Naive B cell (primary cell): ENCODE measurements at places on chromosomes 12 and 14. TPM values are rescaled to one million over a fixed set of nuclear protein-coding genes. Genes with fewer than 3 reads are reported as not detected.

GRCh38 chr14:35747379-35747778 lies 61.7 kb downstream of the RALGAPA1 start:
- no peaks in the 10 kb centered on the region for H3K27me3 ChIP-seq
- no peak overlapping the region for H3K27ac ChIP-seq

GRCh38 chr12:91988086-91988923 lies 157.3 kb downstream of the BTG1 start:
- H3K4me1 ChIP-seq: peaks cover 4% of the 10 kb centered on the region
- no peaks in the 10 kb centered on the region for H3K27me3 ChIP-seq
- no peak overlapping the region for H3K4me3 ChIP-seq
- no peaks in the 10 kb centered on the region for H3K36me3 ChIP-seq
- H3K27ac ChIP-seq: no peak overlapping the region

PLEKHG3 gene
- not detected for polyA plus RNA-seq

DNA sequence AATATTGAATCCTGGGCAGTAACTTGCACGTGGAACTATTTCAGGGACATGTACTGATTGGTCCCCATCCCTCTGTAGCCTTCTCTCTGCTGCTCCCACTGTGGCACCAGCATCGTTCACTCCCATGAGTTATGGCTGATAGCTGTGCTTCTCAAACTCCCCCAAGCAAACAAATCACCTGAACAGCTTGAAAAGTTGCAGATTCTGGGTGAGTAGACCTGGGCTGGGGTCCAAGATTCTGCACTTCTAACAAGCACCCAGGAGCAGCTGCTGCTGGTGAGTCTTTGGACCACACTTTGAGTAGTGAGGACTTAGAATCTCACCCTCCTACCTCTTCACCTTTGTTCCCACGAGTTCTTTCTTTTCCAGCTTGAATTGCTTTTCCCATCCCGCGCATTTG lies 49.4 kb upstream of the ZFP36L1 start:
- no peak overlapping the region for H3K27ac ChIP-seq
- no peaks in the 10 kb centered on the region for H3K27me3 ChIP-seq
- DNase-seq: no peak

GRCh38 chr12:93707836-93708235 lies 30.7 kb downstream of the CRADD start:
- no peak for DNase-seq
- H3K4me1 ChIP-seq: peaks cover 22% of the 10 kb centered on the region
- peaks cover 19% of the 10 kb centered on the region for H3K36me3 ChIP-seq
- H3K27ac ChIP-seq: no peak overlapping the region
- H3K4me3 ChIP-seq: no peak overlapping the region

- DNase-seq: no peak
- peaks cover 48% of the 10 kb centered on the region for H3K27me3 ChIP-seq
- no peaks in the 10 kb centered on the region for H3K4me1 ChIP-seq
- H3K27ac ChIP-seq: no peak overlapping the region
- no peak overlapping the region for H3K4me3 ChIP-seq
These were observed 143.6 kb upstream of the CRY1 start for GRCh38 chr12:107236824-107237511.

GRCh38 chr14:71168564-71169427 lies 261.5 kb downstream of the PCNX1 start:
- H3K4me3 ChIP-seq: peak overlapping the region; percentile 36

DNA sequence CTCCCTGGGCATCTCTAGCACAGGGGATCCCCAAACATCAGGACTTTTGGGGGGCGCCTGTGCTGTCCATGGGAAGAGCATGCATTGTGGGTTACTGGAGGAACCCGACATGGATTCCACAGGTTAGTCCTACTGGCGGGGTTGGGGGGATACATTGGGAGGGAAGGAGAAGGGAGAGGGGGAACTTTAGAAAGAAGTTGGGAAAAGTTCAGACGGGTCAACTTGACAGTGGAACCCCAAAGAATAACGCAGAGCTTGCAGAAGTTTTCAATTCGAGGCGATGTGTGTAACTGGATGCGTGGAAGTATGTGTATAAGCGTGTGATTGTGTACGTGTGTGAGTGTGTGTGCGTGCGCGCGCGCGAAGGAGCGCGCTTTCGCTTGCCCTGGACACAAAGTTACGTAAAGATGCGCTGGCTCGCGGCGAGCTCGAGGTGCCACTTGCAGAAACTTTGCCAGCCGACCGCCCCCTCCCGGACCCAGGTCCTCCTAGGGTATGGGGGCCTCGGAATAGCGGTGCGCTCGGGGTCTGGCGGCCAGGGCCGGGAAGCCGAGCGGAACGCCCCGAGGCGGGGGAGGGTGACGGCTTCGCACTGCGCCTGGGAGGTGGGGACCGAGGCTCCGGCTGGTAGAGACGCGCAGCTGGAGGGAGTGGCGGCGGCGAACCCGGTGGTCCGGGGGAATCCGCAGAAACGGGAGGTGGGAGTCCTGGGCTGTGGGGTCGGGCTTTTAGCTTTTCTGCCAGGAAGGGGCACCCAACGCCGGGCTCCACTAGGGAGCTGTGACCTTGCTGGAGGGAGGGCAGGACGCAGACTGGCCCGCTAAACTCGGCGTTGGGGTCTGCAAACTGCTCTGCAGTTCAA lies 669 bp downstream of the RFX4 start:
- no peaks in the 10 kb centered on the region for H3K36me3 ChIP-seq
- no peak overlapping the region for H3K27ac ChIP-seq
- H3K4me3 ChIP-seq: no peak overlapping the region

TAC3 gene
- polyA plus RNA-seq: not detected

TAS2R43 gene
- 0.78 TPM for polyA plus RNA-seq

DNA sequence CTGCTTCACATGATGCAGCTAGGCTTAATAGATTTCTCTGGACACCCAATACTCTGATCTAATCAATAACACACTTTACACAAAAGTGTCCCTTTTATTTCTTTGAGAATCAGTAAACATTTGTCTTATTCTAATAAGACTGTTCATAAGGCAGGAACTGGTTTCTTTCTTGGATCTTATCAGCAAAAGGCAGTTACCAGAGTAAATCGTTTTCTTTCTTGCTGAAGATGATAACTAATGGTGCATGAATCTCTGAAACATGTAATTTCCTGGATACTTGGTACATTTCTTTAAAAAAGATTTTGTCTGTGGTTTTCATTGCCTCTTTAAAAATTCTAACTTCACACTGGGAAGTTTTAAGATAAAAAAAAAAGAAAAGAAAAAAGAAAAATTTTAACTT lies 39.6 kb downstream of the WIF1 start:
- DNase-seq: no peak
- no peaks in the 10 kb centered on the region for H3K4me1 ChIP-seq
- no peaks in the 10 kb centered on the region for H3K36me3 ChIP-seq
- peaks cover 45% of the 10 kb centered on the region for H3K27me3 ChIP-seq

- DNase-seq: no peak
- peaks cover 4% of the 10 kb centered on the region for H3K4me1 ChIP-seq
- no peak overlapping the region for H3K4me3 ChIP-seq
- no peak overlapping the region for H3K27ac ChIP-seq
These were observed 151.0 kb downstream of the SLC25A21 start for GRCh38 chr14:37021390-37021789.

CPNE6 gene
- polyA plus RNA-seq: not detected

DCN gene
- polyA plus RNA-seq: not detected

RNF212B gene
- not detected for polyA plus RNA-seq

DNA sequence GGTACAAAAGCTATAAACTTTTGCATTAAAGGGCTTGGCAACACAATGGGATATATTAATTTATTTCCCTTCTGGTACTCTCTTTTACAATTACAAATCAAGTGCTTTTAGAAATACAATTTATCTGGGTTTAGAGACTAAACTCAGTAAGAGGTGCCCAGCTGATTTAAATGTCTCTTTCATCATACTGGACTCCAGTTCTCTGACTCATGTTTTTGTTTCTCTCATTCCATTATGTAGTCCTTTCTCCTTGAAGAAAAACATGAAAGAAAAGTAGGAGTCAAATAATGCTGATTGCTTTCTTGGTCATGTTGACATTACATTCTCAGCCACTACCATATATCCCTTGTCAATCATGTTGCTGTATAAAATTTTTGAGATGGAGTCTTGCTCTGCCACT lies 36.3 kb upstream of the CFL2 start:
- peaks cover 14% of the 10 kb centered on the region for H3K36me3 ChIP-seq
- no peaks in the 10 kb centered on the region for H3K27me3 ChIP-seq
- H3K4me1 ChIP-seq: no peaks in the 10 kb centered on the region
- no peak for DNase-seq

DNA sequence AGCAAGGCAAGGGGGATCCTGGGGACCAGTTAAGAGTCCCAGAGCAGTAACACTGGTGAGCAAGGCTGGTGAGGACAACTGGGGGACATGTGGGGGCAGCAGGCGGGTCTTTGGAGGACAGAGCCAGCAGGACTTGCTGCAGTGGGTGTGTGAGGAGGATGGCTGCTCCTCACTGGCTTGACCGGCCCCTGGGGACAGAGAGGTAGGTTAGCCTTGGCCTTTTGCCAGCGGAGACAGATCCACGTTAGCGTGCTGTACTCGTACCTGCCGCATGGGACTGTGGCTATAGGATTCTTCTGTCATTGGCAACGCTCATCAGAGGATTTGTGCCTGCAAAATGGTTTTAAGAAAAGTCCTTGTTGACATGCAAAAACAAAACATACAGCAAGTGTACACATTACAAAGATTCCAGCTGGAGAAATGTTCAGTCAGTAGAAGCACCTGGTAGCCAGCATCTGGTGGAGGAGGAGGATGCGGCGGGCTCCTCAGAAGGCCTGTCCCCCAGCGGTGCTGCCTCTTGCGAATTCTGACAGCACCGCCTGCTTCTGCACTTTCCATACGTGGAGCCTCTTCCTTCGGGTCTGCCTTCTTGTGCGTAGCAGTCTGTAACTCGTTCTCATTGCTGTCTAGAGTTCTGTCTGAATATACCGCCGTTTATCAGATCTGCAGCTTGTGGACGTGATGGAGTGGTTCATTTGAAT lies 91.3 kb downstream of the EP400 start:
- no peaks in the 10 kb centered on the region for H3K27me3 ChIP-seq
- no peak overlapping the region for H3K4me3 ChIP-seq
- peaks cover 16% of the 10 kb centered on the region for H3K36me3 ChIP-seq
- peaks cover 7% of the 10 kb centered on the region for H3K4me1 ChIP-seq
- no peak overlapping the region for H3K27ac ChIP-seq

GRCh38 chr12:85266356-85266755 lies 13.7 kb upstream of the ALX1 start:
- no peak for DNase-seq
- no peak overlapping the region for H3K4me3 ChIP-seq

GRCh38 chr12:49945394-49946080 lies 5.0 kb upstream of the AQP2 start:
- H3K36me3 ChIP-seq: no peaks in the 10 kb centered on the region
- peak; percentile 41 for DNase-seq
- no peak overlapping the region for H3K27ac ChIP-seq
- peak overlapping the region; percentile 81 for H3K4me3 ChIP-seq
- H3K4me1 ChIP-seq: peaks cover 13% of the 10 kb centered on the region

GRCh38 chr12:6902448-6902847 lies 2.2 kb upstream of the LRRC23 start:
- no peaks in the 10 kb centered on the region for H3K4me1 ChIP-seq
- no peaks in the 10 kb centered on the region for H3K27me3 ChIP-seq
- no peak for DNase-seq
- peak overlapping the region; percentile 5 for H3K27ac ChIP-seq

BAZ2A gene
- polyA plus RNA-seq: 32.8 TPM

- no peak overlapping the region for H3K27ac ChIP-seq
- H3K4me3 ChIP-seq: no peak overlapping the region
- peaks cover 14% of the 10 kb centered on the region for H3K4me1 ChIP-seq
- DNase-seq: no peak
- no peaks in the 10 kb centered on the region for H3K36me3 ChIP-seq
These were observed 3.2 kb downstream of the BBOF1 start for GRCh38 chr14:74022346-74022745.

DNA sequence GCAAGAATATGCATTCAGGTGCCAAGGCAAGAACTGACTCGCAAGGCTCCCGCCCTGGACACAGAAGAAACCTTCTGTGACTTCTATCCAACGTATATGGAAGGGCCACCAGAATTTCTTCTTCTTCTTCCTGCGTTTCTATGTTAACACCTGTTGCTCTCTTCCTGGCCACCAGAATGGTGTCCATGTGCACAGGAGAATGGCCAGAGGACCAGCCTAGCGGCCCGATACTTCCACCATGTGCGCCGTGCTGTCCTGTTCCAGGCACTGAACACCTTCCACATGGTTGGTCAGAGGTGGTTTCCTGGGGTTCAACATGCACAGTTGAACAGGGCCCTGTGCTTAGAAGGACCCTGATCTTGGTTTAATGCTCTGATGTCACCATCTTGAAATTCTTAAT lies 455.8 kb downstream of the BCL11B start:
- H3K4me3 ChIP-seq: no peak overlapping the region
- H3K27ac ChIP-seq: no peak overlapping the region
- H3K27me3 ChIP-seq: no peaks in the 10 kb centered on the region
- no peaks in the 10 kb centered on the region for H3K36me3 ChIP-seq
- H3K4me1 ChIP-seq: no peaks in the 10 kb centered on the region

- H3K27me3 ChIP-seq: peaks cover 8% of the 10 kb centered on the region
- H3K4me3 ChIP-seq: no peak overlapping the region
- H3K4me1 ChIP-seq: no peaks in the 10 kb centered on the region
- H3K36me3 ChIP-seq: peaks cover 10% of the 10 kb centered on the region
These were observed 43.0 kb upstream of the GLIPR1 start for GRCh38 chr12:75437564-75437963.

DNA sequence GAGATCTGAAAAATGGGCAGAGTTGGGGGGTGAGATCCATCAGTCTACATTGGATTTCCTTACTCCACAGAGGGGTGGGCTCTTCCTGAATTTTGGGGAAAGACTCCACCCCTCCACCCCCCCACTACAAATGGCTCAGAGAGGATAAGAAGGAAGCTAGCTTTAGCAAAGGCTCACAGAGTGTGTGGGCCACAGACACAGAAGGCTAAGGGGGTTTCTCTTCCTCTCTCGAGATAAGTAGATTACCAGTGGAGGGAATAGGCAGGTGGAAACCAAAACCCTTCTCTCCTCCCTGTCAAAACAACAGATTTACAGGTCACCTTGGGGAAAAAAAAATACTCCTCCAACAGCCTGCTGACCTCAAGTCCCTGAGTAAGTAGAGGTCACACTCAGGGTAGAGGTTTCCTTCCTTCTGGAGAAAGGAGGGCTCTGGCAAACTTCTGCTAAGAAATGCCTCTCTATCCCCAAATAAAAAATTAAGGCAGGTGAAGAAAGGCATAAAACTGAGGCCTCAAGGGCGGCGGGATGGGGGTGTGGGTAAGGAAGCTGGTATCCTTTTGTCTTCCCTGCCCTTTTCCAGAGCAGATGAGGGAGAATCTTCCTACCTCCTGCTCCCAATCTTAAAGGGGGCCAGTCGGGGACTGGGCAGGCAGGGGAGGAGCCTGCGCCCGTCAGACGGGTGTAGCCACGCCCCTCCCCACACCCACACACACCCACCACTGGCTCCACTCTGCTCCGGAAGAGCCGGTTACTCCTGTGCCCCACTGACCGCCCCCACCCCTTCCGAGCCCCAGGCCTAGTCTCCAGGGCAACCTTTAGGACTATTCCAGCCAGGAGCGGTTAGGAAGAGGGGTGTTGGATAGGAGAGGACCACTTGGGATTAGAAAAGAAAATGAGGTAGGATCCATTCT lies 1.9 kb upstream of the BAZ2A start:
- no peaks in the 10 kb centered on the region for H3K36me3 ChIP-seq
- H3K4me1 ChIP-seq: peaks cover 82% of the 10 kb centered on the region
- peak overlapping the region; percentile 97 for H3K4me3 ChIP-seq
- H3K27ac ChIP-seq: peak overlapping the region; percentile 53
- DNase-seq: peak; percentile 52

PROX2 gene
- polyA plus RNA-seq: not detected
